ENCODE measurements at places on chromosomes 7 and 10. TPM values are rescaled to one million over a fixed set of nuclear protein-coding genes. Genes with fewer than 3 reads are reported as not detected.

STEAP1 gene
- total RNA-seq = 0.93 TPM

DNA sequence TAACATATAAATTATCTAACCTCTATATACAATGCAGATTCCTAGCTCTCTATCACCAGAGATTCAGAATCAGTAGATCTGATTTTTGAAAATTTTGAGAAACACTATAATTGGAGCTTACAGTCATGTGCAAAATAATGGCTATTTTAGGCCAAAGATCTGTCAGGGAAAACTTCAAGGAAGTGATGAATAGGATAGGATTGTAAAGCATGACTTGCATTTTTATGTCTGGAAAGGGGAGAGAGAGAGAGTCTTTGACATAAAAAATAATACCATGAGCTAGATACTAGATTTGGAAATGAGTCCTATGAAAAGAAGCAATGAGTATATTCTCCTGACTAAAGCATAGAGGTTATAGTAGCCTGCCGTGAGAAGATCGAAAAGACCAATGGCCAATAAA, 181.1 kb downstream of the SDHAF3 start:
- DNase-seq = no peak

DNA sequence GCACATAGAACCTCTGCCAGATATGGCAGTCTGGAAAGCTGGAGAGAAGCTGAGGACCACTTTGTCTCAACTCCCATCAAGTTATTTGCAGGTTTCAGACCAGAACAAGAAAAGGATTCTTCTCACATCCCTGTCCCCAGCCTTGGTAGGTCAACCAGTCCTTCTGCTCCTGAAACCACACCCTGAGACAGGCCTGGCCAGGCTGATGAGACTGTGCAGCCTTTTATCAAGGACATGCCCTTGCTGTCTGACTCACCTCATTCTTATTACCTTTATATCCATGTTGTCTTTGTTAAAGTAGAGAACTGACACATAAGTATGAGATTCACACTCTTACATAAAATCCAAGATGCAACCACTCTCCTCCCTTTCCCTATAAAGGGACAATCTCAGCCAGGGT, 354.9 kb downstream of the PLXNA4 start:
- DNase-seq = no peak

AGBL3 gene
- total RNA-seq = 1.9 TPM

DNA sequence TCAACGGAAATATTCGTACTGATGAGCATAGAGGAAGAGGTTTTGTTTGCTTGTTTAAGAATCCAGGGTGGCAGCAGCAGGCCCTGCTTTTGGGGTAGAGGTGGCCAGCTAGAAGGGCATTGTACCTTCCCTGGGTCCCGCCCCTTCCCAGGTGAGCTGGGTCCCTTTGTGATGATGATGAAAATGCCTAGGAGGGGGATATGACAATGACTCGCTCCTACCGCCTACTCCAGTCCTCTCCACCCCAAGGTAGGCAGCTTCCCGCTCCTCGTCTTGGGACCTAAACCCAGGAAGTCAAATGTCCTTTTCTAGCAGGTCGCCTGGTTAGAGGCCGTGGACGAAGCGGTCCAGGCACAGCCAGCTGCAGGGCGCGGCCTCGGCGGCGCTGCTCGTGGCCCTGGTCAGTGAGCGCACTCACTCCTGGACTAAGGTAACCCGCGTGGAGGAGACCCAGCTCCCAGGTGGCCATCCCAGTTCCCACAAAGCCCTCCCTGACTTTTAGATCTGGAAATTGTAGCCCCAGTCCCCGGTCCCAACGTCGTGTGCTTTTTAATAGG, 141.4 kb downstream of the LSMEM1 start:
- DNase-seq = no peak

ASIC3 gene
- 7.3 TPM for total RNA-seq

- no peak for DNase-seq
Observed at GRCh38 chr10:25083546-25084111, 67.2 kb downstream of the THNSL1 start.

SPRN gene
- total RNA-seq = not detected

MUC3A gene
- 0.23 TPM for total RNA-seq

- DNase-seq = no peak
Observed at GRCh38 chr7:3951316-3952055, 650.4 kb downstream of the SDK1 start.

GRCh38 chr10:129101232-129101980, 365.6 kb upstream of the MGMT start:
- DNase-seq = no peak

NME8 gene
- total RNA-seq = not detected

GRCh38 chr10:104043854-104044253, 41.8 kb downstream of the COL17A1 start:
- DNase-seq = no peak

DNA sequence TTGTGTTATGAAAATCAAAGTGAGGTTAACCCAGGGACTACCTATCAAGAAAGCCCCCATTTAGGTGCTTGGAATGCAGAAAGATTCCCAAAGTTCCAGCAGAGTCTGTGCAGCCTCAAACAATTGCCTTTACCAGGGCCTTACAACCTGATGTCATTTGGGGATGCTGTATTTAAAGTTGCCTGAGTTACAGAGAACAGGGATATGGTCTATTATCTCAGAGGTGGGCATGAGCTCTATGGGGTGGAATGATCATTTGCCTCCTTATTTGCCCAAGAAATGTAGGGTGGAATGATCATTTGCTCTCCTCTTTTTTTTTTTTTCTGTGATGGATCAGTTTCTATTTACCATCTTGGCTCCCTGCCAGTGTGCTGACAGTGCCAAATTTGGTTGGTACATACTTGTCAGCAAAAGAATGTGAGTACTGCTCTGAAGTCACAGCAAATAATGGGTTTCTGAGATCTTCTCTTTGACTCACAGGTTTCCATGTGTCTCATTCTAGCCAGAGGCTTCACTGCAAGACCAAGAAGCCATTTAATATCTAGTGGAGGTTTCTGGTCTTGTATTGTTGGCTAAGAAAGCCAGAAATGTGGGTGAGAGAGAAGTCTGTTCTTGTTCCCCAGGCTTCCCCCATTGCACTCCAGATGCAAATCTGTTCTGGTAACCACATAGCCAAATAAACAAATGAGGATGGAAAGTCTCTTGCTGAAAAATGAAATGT, 45.5 kb upstream of the ZNRF2 start:
- DNase-seq = no peak

DNA sequence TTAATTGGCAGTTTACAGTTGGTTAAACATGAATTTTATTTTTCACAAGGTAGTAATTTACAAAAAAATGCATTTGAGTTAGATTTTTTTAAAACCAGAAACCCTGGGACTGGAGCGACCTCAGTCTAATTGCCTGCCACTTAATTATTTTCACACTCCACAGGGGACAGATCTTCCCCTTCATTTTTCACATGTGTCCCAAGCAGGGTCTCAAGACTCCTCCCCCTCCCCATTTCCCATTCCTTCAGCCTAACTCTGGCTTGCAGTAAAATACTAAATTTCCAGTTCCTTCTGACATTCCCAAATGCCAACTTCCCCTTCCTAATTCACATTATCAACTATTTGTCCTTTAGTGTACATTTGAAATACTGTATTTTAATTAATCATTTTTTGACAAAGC, 948 bp downstream of the ZNF138 start:
- DNase-seq = no peak

PTPRN2 gene
- 1.3 TPM for total RNA-seq

DNA sequence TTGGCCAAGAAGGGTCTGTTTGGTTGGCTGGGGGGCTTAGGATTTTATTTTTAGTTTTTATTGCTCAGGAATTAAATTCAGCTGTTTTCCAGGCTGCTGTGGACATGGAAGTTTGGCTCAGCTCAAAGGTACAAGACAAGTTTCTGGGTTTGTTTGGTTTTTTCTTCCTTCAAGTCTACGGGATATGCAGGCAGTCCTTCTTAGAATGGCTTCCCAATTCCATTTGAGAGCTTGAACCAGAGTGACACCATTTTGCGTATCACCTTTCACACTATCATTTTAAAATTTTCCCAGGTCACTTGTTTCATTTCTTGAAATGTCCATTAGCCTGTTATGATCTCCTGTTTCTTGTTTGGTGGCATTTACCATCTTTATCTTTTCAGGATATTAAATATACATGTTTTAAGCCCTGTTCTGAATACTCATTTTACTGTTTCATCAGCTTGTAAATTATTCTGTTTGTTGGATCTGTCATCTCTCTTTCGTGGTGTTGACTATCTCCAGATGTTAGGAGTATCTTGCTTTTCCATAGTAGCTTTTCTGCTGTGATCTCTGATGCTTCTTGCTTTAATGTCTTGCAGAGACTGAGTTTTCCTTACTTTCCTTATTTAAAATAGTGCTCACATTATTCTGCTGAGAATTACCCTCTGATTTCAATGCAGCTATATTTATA, 9.4 kb upstream of the TMEM168 start:
- DNase-seq = no peak

DNA sequence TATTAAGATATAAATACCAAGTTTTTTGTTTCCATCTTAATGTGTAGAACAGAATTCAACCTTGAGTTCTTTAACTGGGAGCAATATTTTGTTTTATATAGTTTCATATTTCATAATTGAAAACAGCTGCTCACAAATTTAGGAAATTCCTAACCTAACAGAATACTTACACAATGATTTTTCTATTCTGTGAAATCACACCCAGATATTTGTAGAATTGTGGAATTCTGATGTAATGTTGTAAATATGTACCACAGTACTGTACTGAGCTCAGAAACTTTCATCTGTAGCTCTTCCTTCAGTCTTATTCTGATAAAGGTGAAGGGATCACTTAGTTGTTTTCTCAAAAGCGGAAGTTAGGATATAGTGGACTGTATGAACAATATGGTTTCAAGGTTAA, 143.4 kb upstream of the GLI3 start:
- DNase-seq = no peak

DNA sequence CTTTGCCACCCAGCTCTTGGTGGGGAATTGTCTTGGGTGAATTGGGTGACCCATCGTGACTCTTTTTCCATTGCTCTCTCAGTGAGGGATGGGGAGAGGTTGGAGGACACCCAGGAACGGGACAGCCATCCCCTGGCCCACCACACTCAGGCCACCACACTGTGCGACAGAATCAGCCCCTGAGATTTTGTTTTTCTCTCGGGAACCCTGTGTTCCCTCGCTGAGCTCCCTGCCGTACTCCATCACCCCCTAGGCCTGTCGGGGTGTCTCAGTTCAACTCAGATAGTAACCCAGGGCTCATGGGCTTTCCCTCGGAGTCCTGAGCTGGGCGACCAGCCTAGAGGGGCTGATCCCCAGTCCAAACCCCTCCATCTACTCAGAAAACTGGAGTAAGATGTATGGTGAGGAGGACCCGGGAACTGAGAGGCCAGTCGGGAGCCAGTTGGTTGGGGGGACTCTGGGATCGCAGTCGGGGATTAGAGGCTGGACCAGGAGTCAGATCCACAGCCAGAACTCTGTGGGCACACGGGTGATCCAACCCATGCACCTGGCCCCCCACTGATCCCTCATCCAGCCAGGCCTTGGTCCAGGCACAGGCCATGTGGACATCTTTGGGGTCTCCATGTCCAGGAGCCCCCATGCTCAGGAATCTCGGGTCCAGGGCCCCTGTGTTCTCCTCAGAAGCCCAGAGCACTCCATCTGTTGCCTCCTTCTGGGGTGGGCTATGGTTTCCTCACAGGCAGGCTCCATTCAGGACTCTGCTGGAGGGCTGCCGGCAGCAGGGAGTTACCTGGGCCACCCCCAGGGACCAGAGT, 9.3 kb downstream of the CRYGN start:
- no peak for DNase-seq

DNA sequence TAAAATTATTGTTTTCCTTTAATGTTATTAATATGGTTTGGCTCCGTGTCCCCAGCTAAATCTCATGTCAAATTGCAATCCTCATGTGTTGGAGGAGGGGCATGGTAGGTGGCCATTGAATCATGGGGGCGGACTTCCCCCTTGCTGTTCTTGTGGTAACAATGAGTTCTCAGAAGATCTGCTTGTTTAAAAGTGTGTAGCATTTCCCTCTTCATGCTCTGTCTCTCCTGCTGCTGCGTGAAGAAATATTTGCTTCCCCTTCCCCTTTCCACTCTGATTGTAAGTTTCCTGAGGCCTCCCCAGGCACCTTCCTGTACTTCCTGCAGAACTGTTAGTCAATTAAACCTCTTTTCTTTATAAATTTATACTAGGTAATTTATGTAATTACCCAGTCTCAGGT, 27.5 kb downstream of the VIM start:
- DNase-seq = no peak

DNA sequence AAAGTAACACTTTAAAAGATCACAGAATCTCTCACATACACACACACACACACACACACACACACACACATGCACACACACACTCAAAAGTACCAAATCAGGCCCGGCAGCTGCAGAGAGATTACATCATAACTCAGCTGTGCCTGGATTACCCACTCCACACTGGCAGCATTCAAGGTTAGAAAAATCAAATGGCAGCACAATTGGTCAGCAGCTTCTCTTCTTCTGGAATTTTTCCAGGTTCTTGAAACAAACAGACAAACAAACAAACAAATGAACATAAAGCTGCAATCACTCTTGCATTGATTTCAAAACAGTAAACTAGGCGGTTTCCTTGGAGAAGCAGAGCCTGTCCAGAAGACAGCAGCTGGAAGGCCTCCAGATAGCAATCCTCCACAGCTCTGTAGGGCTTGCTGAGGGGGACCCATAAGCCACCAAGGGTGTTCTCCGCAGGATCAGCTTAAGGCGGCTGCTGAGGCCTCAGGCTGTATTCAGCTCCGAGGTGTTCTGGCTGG, 24.5 kb upstream of the FAM133B start:
- peak; percentile 28 for DNase-seq

- DNase-seq = no peak
Observed at GRCh38 chr7:121620953-121621606, 225.0 kb upstream of the FAM3C start.

SFTPA1 gene
- not detected for total RNA-seq

DNA sequence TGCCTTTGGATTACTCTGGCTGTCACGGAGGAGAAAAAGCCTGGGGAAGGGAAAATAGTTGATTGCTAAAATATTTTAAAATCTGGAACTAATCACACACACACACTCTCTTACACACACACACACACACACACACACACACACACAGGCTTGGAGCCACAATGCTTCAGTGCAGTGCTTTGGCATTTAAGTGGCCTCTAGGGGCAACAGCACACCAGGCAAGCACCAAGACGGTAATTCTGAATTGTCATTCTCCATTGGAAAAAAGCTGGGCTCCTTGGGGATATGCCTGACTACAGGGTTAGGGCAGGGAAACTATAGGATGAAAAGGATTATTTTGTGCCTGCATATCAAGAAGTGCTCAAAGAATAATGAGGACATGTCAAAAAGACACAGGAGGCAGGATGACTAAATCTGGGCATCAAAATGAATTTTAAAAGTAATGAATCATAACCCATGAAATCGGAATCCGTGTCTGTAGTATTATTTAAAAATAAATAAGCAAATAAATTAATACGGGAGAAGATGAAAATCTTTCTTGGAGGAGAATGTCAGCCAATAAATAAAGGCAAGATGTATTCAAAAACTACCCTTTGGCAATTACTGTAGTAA, 30.4 kb upstream of the DDC start:
- no peak for DNase-seq

DNA sequence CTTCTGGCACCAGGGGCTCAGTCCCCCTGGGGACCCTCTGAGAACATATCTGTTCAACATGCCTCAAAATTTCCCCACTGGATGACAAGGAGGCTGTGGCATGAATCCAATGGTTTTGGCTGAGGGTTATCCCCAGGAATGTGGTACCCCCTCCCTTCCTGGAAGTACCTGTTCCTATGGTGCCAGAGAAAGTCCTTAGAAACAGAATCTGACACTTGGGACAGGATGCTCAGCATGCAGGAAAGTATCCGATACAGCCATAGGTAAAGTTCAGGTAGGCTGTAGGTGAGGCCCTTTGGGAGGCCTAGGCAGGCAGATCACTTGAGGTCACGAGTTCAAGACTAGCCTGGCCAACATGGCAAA, 42.7 kb upstream of the A1CF start:
- no peak for DNase-seq

GRCh38 chr7:3254718-3255117, 46.3 kb upstream of the SDK1 start:
- no peak for DNase-seq

Data from heart right ventricle (tissue), 16 donors.